ENCODE measurements at places on chromosomes 2 and 18.

DNA sequence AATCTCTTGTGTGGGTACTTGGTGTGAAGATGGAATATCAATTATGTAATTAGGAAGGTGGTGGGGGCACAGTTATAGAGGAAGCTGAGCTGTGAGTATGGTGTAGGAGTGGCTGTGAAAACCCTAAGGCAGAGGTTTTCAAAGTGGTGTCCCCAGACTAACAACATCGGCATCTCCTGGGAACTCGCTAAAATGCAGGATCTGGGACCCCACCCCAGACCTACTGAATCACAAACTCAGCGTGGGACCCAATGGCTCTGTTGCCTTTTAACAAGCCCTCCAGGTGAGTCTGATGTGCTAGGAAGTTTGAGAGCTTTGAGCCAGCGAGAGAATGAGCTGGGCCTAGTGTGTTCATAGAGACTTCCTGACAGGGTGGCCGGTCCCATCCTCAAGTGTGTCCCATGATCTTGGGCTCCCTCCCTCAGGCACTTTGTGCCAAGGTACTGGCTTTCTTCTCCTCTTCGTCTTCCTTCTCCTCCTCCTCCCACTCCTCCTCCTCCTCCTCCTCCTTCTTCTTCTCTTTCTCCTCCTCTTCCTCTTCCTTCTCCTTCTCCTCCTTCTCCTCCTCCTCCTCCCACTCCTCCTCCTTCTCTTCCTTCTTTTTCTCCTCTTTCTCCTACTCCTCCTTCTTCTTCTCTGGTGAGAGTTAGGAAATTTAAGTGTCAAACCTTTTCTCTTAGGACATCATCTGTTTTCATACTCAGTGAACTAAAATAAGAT, 86.6 kb downstream of the PDK1 start:
- DNase-seq: no peak

DNA sequence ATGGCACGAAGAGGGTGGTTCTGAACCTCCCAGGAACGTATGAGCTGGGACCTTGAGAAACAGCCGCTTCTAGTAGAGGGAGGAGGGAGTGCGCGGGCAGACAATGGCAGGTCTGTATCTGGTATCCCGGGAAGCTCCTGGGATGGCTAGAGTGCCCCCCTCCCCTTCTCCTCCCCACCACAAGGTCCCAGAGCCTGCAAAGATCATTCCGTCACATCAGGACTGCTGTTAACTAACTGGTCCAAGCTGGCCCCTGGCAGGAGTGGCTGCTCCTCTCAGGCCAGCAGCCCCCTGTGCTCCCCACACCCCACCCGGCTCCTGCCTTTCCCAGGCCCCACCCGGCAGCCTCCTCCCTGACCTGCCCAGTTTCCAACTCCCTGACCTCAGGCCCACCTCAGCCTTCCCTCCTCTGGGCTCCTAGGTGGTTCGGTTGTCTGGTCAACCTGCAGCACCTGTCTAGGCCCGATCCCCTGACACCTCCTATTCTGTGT, 75.0 kb downstream of the TPO start:
- no peak for DNase-seq

DNA sequence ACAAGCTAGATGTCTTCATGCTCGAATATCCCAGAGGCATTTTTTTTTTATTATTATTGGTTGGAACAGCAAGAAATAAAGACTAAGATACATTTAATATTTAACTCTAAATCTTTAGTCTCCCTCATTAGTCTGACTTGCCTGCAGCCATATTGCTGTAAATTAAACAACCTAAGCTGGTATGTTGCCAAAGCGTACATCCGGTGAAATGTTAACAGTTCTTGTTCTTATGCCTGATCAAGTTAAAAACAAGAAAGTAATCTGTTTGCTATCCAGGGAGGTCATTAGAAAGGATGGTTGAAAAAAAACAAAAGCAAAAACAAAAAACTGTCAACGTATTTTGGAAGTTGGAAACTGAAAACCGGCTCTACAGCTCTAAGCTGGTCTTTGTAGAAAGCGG, 125.9 kb upstream of the NABP1 start:
- no peak for DNase-seq

- DNase-seq: no peak
Measured at GRCh38 chr2:132415256-132415914, 1.2 kb upstream of the GPR39 start.

GRCh38 chr2:63438181-63438580, 150.1 kb downstream of the WDPCP start:
- no peak for DNase-seq

DNA sequence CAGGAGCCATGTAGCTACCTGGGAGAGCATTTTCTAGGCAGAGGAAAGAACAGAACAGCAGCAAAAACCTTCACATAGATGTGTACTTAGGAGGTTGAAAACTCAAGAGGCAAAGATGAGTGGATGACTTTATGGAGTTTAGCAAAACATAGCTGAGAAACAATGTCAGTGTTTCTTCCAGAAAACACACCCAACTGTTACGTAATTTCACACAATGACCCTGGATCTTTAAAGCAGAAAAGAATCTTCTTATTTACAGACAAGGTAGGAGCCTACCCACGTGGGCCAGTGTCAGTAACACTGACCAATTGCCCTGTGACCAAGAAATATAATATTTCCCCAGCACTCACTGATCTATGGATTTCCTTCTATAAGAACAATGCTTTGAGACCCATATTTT, 254.6 kb downstream of the CDH20 start:
- DNase-seq: no peak

DNA sequence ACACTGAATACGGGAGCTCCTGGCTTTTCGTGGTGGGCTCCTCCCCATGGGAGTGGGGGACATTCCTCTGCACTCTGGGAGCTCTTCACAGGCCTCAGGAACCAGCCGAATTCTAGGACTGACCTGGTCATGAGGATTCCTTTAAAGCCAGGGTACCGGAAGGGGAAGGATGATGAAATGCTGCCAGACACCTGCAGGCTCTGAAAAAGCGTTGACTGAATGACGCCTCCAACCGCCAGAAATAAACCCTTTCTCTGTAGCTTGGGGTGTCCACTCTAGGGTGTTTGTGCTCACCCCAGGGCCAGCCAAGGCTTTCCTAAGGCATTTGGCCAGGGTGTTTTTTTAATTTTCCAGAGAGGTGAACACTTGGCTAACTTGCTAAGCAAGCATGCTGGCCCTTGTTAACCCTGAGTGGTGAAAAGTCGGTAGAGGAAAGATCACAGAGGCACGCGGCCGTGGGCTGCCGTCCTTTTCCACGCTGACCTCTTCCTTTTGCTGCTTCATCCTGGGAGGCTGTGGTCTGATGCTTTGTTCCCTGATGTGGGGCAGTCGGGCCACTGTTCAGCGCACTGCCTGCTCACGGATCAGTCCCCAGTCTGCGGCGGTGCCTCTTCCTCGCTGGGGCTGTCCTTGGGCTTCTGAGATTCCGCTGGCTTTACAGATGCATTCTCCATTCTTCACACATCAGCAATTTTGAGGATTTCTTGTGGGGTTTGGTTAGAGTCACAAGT, 32.0 kb downstream of the IMPA2 start:
- no peak for DNase-seq

GRCh38 chr18:59357928-59358327, 1.1 kb downstream of the LMAN1 start:
- DNase-seq: peak; percentile 72

- DNase-seq: no peak
Measured at GRCh38 chr2:8679827-8680731, 1.8 kb upstream of the ID2 start.

GRCh38 chr2:20589975-20590703, 60.8 kb downstream of the HS1BP3 start:
- no peak for DNase-seq

- DNase-seq: peak; percentile 11
Measured at GRCh38 chr2:213806125-213806726, 522.0 kb downstream of the SPAG16 start.

DNA sequence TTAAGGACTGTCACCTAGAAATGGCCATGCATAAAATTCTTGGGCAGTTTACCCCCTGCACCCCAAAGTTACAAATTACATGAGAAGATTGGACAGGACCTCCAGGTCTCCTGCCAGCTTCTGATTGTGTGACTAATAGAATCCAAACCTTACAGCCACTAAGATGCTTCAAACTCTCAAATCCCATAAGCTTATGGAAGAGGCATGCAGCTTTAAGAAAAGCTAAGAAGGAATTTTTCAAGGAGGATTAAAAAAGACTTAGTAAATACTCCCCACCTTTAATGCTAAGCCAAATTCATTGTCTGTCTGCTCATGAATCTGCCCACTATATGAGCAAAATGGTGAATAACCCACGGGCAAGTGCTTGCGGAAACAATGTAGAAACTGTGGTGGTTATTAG, 86.3 kb downstream of the MAIP1 start:
- DNase-seq: no peak

DNA sequence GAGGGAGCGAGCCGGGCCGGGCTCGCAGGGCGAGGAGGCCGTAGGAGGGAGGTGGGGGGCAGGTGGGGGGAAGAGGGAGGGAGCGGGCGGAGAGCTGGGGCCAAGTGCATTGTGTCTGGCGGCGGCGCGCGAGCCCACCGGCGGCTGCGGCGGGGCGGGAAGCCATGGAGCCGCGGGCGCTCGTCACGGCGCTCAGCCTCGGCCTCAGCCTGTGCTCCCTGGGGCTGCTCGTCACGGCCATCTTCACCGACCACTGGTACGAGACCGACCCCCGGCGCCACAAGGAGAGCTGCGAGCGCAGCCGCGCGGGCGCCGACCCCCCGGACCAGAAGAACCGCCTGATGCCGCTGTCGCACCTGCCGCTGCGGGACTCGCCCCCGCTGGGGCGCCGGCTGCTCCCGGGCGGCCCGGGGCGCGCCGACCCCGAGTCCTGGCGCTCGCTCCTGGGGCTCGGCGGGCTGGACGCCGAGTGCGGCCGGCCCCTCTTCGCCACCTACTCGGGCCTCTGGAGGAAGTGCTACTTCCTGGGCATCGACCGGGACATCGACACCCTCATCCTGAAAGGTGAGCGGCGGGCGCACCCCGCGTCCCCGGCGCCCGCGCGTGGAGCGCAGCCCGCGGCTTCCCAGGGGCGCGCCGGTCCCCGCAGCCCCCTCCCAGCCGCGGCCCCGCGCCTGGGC, at the start of gene TMEM178A:
Gene TMEM178A, plus strand, starts transcription at position 107 of the 680 bp plus-strand sequence. Its CDS starts 58 bp downstream, at position 165.
- DNase-seq: no peak

- DNase-seq: no peak
Measured at GRCh38 chr2:147595200-147595599, 249.6 kb upstream of the ACVR2A start.

- no peak for DNase-seq
Measured at GRCh38 chr2:100021791-100022340, 120.5 kb downstream of the AFF3 start.

GRCh38 chr2:178194600-178195389, 483 bp downstream of the OSBPL6 start:
- DNase-seq: peak; percentile 15

GRCh38 chr2:237876532-237876931, 17.1 kb downstream of the RAMP1 start:
- DNase-seq: no peak

DNA sequence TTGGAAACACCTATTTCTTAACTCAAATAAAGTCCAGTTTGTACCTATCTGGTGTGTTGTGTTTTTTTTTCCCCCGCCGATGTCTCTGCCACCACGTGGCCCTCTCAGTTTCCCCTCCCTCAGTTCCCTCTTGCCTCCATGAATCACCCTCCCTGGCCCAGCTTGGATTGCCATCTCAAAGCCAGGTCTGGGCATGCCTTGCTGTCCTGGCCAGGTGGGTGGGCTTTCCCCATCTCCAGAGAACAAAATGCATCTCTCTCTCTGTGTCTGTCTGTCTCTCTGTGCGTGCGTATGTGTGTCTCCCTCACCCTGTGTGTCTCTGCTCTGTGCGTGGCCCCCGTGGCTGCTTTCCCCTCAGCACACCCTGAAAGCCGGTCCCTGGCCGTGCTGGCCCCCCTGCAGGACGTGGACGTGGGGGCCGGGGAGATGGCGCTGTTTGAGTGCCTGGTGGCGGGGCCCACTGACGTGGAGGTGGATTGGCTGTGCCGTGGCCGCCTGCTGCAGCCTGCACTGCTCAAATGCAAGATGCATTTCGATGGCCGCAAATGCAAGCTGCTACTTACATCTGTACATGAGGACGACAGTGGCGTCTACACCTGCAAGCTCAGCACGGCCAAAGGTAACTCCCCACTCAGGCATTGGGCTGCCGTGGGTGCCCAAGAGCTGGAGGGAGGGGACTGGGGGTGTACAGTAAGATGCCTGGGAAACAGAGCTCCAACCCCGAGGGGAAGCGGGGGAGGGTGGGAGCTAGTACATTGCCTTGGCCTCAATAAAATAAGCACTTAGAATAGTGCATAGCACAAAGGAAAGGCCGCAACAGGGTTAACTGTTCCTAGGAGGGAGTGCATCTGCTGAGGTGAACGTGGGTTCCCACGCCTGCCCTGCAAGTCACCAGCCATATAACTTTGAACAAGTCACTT, 31.6 kb upstream of the GMPPA start:
- no peak for DNase-seq

- no peak for DNase-seq
Measured at GRCh38 chr2:70822843-70823242, 2.4 kb upstream of the CLEC4F start.

- DNase-seq: no peak
Measured at GRCh38 chr2:140027320-140027719, 1247.1 kb upstream of the NXPH2 start.

- DNase-seq: no peak
Measured at GRCh38 chr2:169395821-169396374, 33.6 kb upstream of the LRP2 start.

DNA sequence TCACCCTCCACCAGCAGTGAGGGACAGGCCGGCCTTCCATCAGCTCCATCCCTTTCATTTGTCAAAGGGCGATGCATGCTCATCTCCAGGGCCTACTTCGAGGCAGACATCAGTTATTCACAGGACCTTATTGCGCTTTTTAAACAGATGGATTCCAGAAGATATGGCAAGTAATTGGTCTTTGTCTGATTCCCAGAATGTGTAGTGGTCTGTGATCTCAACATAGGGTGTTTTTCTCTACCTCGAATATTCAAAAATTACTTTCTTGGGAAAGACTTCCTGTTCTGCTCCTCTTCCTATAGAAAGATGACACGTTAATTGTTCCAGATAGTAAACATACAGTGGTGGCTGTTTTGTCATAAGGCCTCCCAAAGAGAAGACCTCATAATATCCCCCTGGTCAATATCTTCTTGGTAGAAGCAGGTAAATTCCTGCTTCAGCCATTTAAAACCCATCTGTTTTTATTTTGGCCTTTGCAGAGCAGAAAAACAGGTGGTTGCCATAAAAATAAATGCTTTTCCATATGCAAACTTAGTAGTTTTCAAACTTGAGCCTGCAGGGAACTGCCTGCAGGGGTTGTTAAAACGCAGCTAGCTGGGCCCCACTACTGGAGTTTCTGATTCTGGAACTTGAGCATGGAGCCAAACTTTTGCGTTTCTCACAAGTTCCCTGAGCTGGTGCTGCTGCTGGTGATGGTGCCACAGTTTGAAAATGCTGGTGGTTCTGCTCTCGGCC, 8.2 kb downstream of the SMARCAL1 start:
- DNase-seq: no peak

DNA sequence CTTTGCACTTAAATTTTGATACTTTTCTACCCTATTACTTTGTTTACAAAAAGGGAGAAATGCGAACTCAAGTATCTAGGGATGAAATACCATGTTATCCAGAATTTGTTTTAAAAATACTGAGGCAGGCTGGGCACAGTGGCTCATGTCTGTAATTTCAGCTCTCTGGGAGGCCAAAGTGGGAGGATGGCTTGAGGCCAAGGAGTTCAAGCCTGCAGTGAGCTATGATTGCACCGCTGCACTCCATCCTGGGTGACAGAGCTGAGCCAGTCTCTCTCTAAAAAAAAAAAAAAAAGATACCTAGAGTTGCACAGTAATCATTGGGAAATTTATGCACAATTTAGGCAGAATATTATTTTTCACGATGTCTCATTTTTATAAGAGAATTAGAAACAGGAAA, 12.4 kb upstream of the VAPA start:
- no peak for DNase-seq

- no peak for DNase-seq
Measured at GRCh38 chr2:241514553-241514952, 6.2 kb upstream of the STK25 start.

GRCh38 chr2:23599667-23600066, 214.7 kb downstream of the KLHL29 start:
- DNase-seq: no peak
